ENCODE measurements at places on chromosomes 16 and 17. TPM values are rescaled to one million over a fixed set of nuclear protein-coding genes. Genes with fewer than 3 reads are reported as not detected.

The DPEP2 gene
- not detected for total RNA-seq

The TBC1D26 gene
- 1.9 TPM for total RNA-seq

The NEUROD2 gene
- total RNA-seq, result not detected

The GLYR1 gene
- total RNA-seq, result 137 TPM

The TBX6 gene
- 1.2 TPM for total RNA-seq

The MYADML2 gene
- total RNA-seq, result not detected

The OR1E1 gene
- total RNA-seq, result not detected

The C17orf113 gene
- total RNA-seq, result 2.0 TPM

The SKAP1 gene
- total RNA-seq, result 0.49 TPM

The RDM1 gene
- 5.7 TPM for total RNA-seq

The RAD51D gene
- 21.3 TPM for total RNA-seq

The TUFM gene
- 197 TPM for total RNA-seq

The HSF4 gene
- total RNA-seq, result 1.3 TPM

The CCL7 gene
- not detected for total RNA-seq

The SEC14L5 gene
- total RNA-seq, result 0.98 TPM

The REXO5 gene
- 9.5 TPM for total RNA-seq

The DLX4 gene
- total RNA-seq, result 0.49 TPM

The TNFSF13 gene
- 0.86 TPM for total RNA-seq

The CCL14 gene
- total RNA-seq, result not detected

The DPEP3 gene
- total RNA-seq, result not detected

The ZSCAN10 gene
- not detected for total RNA-seq

The PTGES3L gene
- 3.5 TPM for total RNA-seq

All from neural crest cell (in vitro differentiated cells).